SW480 (cell line): ENCODE measurements at places on chromosomes 3 and 15.

DNA sequence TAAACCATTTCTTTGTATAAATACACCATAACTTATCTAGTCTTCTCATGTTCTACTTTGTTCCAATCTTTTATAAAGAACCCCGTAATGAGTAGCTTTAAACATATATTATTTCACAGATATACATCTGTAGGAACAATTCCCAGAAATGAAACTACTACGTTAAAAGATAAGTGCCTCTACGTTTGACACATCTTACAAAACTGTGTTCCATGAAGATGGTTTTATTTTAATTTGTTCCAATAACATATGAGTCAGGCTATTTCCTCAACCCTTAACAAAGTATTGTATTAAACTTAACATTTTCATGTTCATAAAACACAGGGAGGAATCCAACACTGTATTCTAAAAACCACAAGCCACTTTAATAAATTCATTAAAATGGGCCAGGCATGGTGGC, 52.9 kb downstream of the TRPM7 start:
- DNase-seq = no peak

- no peak for DNase-seq
Measured at GRCh38 chr3:152271501-152272236, 2.9 kb downstream of the MBNL1 start.

DNA sequence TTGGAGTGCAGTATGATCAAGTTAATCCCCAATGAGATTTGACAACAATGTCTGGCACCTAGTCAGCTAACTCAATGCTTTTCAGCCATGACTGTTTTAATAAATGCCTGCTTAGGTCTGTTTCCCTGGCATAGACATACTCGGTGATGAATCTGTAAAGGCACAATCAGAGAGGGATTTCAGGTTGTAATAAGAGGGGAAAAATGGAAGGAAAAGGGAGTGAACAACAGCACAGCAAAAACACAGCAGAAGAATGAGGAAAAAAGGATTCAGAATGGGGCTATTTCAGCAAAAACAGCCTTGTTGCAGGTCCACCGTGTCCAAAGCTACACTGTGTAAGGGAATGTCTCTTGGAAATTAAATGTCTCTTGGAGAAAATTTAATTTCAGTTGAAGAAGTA, 19.3 kb upstream of the CHD2 start:
- DNase-seq = no peak

DNA sequence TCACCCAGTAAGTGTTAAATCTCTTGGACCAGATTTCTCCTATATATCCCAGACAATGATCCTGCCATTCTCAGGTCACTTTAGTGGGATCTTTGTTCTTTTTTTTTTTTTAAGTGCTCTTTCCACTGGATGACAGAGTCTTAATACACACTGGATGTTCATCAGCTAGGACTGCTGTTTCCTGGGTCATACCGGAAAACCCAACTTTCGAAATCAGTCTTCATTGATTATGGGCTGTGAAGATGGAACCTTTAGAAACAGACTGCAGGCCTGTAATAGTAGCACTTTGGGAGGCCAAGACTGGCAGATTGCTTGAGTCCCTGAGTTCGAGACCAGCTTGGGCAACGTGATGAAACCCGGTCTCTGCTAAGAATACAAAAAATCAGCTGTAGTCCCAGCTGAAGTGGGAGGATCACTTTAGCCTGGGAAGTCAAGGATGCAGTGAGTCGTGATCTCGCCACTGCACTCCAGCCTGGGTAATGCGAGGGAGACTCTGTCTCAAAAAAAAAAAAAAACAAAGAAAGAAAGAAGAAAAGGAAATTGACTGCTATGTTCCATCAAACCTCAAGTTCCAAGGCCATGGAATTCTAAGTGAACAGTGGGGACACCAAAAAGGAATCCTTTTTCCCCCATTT, 2.3 kb downstream of the EOGT start:
- DNase-seq = no peak

- peak; percentile 28 for DNase-seq
Measured at GRCh38 chr15:32042269-32042972, 12.1 kb downstream of the CHRNA7 start.

DNA sequence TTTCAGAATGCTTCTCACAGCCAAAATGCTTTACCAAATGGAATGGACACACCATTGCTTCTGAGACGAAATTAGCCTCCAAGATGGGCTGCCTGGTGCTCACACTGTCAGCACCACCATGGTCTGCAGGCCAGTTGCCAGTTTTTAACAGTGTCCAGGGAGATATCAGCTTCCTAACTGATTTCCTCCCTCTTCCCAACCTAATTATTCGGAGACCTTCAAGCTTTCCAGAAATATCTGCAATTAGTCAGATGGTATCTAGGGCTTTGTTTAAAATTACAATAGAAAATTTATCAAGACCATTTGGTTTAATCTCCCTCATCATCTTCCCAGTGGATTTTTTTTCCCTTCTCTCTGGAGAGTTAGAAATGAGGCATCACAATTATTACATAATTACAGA, 287.5 kb downstream of the ZPLD1 start:
- DNase-seq = no peak

DNA sequence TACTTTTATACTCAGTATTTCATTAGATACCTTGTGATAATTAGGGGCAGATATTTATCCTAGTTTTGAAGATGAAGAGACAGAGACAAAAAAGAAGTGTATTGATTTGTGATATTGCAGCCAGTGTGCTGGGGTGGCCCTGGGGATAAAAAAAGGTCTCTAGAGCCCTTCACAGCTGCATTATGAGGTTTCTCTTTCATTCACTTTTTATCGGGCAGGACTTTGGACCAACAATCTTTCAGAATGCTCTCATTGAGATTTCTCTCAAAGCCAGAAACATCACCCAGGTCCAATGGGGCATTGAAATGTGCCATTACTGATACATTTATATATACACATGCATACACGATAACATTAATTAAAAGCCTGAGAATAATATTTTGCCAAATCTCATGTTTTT, 20.5 kb upstream of the SELENOT start:
- no peak for DNase-seq

- no peak for DNase-seq
Measured at GRCh38 chr3:135970506-135971116, 5.1 kb downstream of the PPP2R3A start.
